ENCODE measurements at places on chromosomes 2 and 18.

DNA sequence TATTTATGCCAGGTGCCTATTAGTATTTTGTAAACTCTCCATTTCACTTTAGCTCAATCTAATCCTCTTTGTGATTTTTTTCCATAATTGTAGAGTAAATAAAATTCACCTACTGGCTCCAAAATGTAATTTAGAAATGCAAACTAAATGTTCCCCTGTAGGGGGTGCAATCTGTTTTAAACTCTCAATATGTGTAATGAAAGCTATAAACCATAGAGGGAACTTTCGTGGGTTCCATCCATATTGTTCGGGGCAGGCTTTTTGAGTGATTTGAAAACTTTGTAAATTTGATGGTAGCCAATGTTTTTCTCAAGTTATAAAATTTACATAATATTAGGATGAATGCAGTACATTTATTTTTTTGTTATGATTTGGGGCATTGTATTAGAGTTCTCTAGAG, 49.4 kb downstream of the TSPYL6 start:
- DNase-seq: no peak

DNA sequence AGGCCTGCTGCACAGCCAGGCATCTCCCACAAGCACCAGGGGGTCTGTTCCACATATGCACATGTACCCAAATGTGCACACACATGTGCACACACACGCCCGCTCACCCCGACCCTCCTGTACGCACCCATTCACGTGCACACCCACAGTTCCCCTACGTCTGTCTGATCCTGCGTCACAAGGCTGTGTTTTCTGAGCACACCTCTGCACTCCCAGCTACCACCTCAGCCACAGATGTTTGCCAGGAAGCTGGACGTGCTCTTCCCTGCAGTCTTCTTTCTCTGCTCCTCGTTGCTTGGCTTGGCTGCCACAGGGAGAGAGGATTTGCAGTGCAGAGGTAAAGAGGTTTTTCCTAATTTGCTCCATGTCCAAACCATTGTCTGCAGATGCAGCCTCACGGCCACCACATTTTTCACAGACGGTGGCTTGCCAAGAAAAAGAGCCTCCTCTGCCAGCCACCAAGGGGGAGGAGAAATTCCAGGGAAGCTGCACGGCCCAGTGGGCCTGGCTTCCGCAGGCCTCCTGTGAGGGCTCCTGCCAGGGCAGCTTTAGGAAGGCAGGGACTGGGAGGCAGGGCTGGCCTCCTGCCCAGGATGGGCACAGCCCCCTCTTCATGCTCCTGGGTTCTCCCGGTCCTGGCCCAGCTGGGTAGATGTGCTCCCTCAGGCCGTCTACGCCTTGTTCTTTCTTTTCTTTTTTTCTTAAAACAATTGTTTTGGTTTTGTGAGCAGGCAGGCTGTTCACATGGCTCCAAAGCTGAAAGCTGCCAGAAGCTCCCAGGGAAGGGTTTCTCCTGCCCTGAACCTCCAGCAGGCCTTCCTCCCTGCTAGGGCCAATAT, 29.3 kb upstream of the HS6ST1 start:
- DNase-seq: no peak

DNA sequence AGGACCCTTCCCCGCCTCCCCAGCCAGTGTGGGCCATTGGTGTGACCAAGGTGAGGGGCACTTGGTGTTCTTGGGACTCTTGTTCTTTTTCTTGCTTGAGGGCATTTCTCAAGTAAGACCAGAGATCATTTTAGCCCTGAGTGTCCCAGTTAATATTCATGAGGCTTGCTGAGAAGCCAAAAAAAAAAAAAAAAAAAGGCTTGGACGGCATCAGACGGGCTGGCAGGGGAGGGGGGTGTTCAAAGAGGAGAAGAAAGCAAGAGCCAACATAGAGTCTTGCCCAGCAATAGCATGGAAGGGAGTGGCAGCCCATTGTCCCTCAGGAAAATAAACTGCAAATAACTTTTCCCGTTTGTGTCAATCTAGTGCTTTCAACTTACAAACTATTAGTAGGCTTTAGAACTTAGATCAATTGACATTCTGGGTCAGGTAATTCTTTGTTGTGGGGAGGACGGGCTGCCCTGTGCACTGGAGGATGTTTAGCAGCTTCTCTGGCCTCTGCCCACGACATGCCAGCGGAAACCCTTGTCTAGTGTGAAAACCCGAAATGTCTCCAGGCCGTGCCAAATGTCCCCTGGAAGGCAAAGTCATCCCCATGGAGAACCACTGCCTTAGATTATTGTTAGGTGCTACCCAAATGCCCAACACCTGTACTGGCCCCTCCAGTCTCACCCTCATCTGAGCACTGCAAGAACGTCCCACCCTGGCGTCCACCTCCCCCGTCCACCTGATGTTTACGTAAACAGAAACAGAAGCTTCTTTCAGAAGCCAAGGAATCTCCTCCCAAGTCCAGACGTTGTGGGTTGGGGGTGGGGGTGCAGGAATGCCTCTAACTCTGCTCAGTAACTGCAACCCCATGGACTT, 163.4 kb downstream of the BCL2 start:
- no peak for DNase-seq

DNA sequence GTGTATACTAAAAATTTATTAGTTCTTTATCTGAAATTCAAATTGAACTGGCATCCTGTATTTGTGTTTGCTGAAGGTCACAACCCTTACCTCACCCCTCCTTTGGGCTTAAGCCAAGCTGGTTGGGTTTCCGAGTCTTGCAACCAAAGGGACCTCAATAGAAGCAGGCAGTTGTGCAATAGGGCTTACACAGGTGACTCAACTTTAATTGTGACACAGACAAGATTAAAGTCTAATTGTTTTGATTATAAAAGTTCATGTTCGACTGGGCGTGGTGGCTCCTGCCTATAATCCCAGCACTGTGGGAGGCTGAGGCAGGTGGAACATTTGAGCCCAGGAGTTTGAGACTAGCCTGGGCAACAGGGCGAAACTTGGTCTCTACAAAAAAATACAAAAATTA, 71.5 kb downstream of the RAB31 start:
- DNase-seq: no peak

DNA sequence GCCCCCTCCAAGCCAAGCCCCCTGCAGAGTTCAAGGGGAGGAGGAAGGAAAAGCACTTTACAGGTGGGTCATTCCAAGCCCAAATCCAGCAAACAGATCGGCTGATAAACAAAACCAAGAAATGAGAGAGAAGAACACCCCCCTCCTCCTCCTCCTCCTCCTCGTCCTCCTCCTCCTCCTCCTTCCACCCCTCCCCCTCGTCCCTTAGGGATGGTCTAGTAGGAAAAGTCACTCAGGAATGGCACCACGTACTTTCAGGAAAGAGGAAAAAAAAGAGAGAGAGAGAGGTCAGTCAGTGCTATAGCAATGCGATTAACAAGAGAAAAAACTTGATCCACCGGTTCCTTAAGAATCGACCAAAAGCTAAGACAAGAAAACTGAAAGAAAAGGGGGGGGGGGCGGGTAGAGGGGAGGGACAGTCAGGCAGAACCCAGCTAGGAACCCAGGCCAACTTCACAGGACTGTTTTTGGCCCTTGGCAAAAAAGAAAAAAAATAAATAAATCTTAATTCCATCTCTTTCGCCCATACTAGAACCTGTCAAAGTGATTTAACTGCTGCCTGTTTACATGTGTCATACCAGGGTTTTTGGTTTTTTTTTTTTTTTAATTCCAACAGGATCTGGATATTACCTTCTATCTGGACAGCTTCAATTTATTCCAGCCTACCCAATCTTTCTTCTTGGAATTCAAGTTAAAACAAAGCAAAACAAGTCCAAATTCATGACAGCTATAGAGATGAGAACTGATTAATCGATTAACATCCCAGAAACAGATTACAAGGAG, 906 bp downstream of the IKZF2 start:
- no peak for DNase-seq

- DNase-seq: no peak
Observed at GRCh38 chr2:221034973-221035372, 537.1 kb downstream of the EPHA4 start.

GRCh38 chr2:23569761-23570365, 184.9 kb downstream of the KLHL29 start:
- DNase-seq: no peak

GRCh38 chr2:179936654-179937053, 70.4 kb downstream of the CWC22 start:
- no peak for DNase-seq

- no peak for DNase-seq
Observed at GRCh38 chr2:236008006-236008405, 160.2 kb downstream of the GBX2 start.

GRCh38 chr2:227783404-227784138, 30.1 kb upstream of the CCL20 start:
- no peak for DNase-seq
